ENCODE measurements at places on chromosomes 2 and 18.
A peak's percentile ranks its signal among the peaks of the same experiment; 100 is the strongest.

DNA sequence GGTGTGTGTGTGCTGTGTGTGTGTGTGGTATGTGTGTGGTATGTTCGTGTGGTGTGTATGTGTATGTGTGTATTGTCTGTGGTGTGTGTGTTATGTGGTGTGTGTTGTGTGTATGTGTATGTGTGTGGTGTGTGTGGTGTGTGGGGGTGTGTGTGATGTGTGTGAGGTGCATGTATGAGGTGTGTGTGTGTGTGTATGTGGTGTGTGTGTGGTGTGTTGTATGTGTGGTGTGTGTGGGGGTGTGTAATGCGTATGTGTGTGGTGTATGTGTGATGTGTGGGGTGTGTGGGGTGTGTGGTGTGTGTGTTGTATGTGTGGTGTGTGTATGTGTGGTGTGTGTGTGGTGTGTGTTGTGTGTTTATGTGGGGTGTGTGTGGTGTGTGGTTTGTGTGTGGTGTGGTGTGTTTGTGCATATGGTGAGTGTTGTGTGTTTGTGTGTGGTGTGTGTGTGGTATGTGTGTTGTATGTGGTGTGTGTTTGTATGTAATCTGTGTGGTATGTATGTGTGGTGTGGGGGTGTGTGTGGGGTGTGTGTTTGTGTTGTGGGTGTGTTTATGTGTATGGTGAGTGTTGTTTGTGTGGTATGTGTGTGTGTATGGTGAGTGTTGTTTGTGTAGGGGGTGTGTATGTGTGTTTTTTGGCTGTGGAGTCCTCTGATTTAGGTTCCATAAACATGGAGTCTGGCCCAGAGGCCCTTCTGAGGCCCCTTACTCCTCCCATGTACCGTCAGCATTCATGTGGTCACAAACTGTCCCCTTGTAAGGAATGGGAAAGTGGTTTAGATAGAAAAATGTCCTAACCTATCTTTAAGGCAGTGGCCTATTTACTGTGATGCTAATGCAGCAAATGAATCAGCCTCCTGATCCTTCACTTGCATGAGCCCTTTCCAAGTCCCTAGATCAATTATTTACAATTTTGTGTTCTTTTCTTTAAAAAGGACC is 116.0 kb downstream of the ALPK2 start:
- DNase-seq: no peak

- peak; percentile 30 for DNase-seq
Measured at GRCh38 chr2:187453078-187453641, 5.1 kb upstream of the CALCRL start.

DNA sequence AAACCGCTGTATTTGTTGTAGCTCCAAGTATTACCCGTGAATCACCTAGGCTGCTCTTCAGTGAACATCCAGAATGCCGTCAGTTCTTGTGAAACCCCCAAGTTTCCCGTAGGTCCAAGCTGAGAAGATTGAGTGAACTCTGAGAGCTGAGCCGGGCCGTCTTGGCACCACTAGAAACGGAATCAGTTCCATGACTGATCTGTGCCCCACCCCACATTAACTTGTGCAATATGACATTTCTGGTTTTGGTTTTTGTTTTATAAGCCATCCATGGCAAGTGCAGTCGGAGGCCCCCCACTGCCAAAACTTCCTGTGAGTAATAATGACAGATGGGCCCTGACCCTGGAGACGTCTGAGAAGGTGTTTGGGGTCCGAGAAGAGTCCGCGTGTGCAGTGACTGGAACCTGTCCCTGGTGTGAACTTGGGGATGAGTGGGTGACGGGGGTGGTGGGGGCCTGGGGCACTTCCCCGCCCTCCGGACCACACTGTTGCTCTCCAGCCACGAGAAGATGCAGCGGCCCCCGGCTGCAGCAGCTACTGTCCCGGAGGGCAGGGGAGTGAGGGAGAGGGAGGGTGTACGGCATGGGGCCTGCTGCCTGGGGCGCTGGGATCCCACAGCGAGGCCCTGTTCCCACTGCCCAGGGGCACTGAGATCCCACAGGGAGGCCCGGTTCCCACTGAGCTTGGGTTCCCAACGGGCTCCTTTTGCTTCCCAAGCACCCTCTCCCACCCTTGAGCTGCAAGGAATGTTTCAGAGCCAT is 26.5 kb downstream of the NFATC1 start:
- DNase-seq: no peak

GRCh38 chr2:84782717-84783442 is 98.0 kb downstream of the TRABD2A start:
- DNase-seq: no peak

GRCh38 chr2:11588228-11589110 is 54.6 kb downstream of the GREB1 start:
- DNase-seq: no peak
